ENCODE measurements at places on chromosomes 16 and 17. TPM values are rescaled to one million over a fixed set of nuclear protein-coding genes. Genes with fewer than 3 reads are reported as not detected.

DNA sequence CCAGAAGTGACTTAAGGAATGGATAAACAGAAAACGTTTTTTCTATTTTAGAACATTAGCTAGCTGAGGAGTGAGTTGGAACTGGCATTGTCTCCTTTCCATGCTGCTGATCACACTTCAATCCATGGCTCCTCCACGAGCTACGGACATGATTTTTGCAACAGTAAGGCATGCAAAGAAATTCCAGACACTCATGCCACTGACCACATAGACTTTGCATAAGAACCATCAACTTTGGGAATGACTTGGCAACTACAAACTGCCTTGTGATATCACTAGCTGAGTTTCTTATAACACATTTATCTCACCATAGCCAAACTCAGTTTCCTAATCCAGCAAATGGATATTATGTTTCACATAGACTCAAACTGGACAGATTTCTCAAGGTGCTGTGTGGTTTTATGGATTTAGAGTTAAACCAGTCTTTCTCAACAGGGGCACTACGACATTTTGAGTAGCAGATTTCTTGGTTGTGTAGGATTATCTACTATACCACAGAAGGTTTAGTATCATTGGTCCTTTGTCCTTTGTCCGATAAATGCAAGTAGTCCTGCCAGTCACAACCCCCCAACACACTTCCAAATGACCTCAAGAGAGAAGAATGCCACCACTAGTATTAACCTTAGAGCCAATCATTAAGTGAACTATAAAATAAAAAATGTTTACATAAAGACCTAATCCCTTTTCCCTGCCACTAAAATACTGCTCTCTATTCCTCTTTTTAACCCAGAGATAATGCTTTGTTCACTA, 48.3 kb upstream of the C17orf78 start:
- no peak for DNase-seq

GRCh38 chr17:40063901-40064531, 1.3 kb downstream of the THRA start:
- DNase-seq = no peak

The ZC3H18 gene
- total RNA-seq = 18.7 TPM

DNA sequence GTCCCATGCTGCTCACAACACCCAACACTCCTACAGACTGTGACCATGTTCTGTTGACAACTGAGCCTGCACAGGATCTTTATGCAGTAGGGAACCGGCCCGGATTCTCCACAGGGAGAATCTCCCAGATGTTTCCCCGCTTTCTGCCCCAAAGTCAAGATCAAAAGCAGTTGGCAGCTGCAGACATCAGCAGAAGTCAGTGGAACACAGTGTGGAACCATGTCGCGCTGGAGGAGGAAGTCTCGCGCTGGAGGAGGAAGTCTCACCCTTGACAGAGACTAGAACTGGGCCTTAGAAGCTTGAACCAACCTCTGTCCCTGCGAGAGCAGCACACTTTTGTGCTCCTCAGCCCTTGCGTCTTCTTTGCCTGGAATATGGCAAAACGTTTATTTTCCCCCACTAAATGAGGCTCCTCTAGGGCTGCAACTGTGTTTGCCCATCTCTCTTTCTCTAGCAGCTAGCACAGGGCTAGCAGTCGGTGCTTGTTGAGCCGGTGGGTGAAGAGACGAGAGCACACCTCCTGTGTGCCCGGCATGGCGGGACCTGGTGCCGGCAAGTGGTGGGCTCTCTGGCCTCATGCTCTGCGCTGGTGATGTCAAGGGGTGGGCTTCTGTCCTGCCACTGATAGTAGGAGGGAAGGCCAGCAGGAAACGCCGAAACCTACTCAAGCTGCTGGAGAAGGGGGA, 2.1 kb upstream of the MRC2 start:
- DNase-seq = no peak

- peak; percentile 34 for DNase-seq
Observed at GRCh38 chr16:17334096-17334495, 136.7 kb downstream of the XYLT1 start.

DNA sequence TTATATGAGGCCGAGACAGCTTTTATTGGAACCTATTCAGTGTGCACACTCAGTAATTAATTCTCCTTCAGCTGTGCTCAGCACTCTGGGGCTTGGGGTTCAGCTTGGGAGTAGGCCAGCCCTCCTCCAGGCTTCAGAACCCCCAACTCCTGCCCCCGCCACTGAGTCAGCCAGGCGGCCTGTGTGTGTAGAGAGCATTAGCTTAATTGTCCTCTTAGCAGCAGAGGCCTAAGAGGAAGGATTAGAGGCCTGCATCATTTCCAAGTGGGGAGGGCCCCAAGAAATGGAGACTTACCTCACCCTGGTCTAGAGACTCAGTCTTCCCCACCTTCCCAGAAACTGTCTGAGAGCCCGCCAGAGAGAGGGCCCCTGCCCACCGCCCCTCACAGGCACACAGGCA, 772 bp downstream of the PRSS53 start:
- DNase-seq = no peak

The BLMH gene
- total RNA-seq = 53.8 TPM

GRCh38 chr17:80899402-80900268, 92.0 kb upstream of the CHMP6 start:
- DNase-seq = peak; percentile 12

GRCh38 chr16:14310519-14310991, 239.4 kb downstream of the MRTFB start:
- no peak for DNase-seq

- no peak for DNase-seq
Observed at GRCh38 chr17:40951011-40951622, 13.7 kb upstream of the KRT23 start.

Measured in HT1080 (cell line).